ENCODE measurements at places on chromosomes 2 and 18. TPM values are rescaled to one million over a fixed set of nuclear protein-coding genes. Genes with fewer than 3 reads are reported as not detected.
A peak's percentile ranks its signal among the peaks of the same experiment; 100 is the strongest.

- no peak for DNase-seq
Measured at GRCh38 chr18:37242826-37243560, 322.6 kb downstream of the CELF4 start.

GRCh38 chr18:48795696-48796095 is 155.1 kb downstream of the SMAD7 start:
- DNase-seq = no peak

- no peak for DNase-seq
Measured at GRCh38 chr2:100887713-100888495, 68.0 kb downstream of the NPAS2 start.

DNA sequence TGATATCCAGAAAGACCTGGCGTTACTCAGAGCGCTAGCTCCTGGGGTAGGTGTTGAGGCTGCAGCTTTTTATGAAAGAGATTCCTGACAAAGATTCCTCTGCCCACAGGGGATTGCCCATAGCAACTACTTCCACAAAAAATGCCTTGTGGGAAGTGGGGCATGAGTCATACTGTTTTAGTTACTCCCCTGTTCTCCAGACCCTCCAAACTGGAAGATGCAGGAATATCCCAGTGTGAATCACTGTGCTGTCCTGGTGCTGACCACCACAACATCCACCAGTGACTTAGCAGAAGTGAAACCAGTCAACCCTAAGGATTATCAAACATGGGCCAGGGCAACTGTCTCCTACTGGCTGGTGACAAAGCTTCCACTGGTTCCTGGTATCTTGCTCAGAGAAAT is 61.8 kb downstream of the CDH2 start:
- DNase-seq = no peak

GRCh38 chr2:119721904-119722303 is 37.8 kb upstream of the PTPN4 start:
- DNase-seq = no peak

- DNase-seq = no peak
Measured at GRCh38 chr2:159168707-159169106, 117.8 kb downstream of the WDSUB1 start.

GRCh38 chr2:235897992-235898391 is 270.2 kb downstream of the GBX2 start:
- DNase-seq = no peak

DNA sequence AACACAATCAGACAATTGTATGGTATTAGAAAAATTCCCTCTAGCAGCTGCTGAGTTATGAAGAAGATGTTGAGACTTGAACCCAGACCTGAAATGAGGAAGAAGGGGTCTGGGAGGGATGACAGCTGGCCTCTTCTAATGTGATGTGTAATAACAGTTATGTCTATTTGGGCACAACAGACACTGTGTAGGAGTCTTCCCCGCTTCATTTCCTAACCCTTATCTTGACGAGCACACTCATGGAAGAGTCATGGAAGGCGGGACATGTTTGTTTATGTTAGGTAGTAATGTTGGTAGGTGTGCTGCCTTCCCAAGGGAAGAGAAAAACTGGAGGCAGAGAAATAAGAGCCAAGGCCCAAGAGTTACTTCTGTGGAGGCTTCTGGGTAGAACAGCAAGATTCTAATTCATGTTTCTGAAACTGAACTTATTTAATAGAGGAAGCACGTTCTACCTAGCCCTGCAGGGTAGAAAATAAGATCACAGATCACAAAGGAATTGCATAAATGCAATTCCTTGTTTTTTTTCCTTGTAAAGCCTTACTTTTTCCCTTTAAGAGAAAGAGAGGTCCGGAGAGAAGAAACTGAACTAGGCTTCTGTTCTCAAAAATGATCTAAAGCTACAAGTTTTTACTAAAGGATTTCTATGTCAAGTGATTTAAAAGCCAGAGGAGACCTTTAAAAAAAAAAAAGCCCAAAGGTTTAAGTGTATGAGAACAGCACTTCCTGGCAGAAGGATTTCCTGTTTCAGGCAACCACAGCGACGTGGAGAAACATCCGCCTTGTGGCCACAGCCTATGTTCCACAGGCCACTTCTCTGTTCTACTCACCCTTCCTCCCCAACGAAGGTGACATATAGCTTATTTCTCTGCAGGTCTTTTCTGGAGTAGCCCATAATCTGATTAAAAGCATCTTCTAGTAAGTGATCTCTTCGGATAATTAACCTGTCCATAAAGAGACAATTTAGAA is 68.5 kb upstream of the STK17B start:
- DNase-seq = peak; percentile 85

DNA sequence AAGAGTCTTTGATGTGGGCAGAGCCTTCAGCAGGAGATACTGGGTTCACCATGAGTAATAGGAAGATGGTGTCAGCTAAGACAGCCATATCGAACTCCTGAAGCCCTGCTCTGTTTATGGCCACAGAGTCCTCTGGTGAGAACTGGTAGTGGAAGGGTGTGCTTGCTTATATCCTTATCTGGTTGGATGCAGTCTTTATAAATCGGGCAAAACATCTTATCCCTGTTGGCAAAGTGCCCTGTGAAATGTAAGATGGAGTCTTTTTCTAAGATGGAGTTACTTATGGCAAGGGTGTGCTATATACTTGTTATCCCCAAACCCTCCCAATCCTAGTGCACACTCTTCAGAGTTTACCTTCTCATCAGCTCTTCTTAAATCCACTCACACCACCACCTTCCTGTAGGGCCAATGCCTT is 190.8 kb upstream of the PARD3B start:
- no peak for DNase-seq

GRCh38 chr2:66794551-66794950 is 359.6 kb downstream of the MEIS1 start:
- DNase-seq = no peak

GRCh38 chr2:133888621-133889219 is 320.5 kb upstream of the NCKAP5 start:
- DNase-seq = no peak

GRCh38 chr18:62959481-62959880 is 244.1 kb downstream of the PHLPP1 start:
- no peak for DNase-seq

DNA sequence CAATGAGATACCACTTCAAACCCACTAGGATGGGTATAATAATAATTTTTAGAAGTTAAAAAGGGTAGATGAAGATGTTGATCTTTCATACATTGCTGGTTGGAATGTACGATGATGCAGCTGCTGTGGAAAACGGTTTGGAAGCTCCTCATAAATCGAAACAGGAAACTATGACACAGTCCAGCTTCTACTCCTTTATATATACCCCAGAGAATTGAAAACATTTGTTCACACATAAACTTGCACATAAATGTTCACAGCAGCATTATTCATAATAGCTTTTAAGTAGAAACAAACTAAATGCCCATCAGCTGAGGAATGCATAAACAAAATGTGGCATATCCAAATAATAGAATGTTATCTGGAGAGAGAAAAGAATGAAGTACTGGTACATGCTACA is 95.0 kb downstream of the STRADB start:
- DNase-seq = no peak

GRCh38 chr2:102302458-102302857 is 8.9 kb upstream of the IL1RL1 start:
- no peak for DNase-seq

- no peak for DNase-seq
Measured at GRCh38 chr2:51813247-51813646, 781.3 kb upstream of the NRXN1 start.

GRCh38 chr18:9712611-9713010 is 4.5 kb downstream of the RAB31 start:
- DNase-seq = no peak

DNA sequence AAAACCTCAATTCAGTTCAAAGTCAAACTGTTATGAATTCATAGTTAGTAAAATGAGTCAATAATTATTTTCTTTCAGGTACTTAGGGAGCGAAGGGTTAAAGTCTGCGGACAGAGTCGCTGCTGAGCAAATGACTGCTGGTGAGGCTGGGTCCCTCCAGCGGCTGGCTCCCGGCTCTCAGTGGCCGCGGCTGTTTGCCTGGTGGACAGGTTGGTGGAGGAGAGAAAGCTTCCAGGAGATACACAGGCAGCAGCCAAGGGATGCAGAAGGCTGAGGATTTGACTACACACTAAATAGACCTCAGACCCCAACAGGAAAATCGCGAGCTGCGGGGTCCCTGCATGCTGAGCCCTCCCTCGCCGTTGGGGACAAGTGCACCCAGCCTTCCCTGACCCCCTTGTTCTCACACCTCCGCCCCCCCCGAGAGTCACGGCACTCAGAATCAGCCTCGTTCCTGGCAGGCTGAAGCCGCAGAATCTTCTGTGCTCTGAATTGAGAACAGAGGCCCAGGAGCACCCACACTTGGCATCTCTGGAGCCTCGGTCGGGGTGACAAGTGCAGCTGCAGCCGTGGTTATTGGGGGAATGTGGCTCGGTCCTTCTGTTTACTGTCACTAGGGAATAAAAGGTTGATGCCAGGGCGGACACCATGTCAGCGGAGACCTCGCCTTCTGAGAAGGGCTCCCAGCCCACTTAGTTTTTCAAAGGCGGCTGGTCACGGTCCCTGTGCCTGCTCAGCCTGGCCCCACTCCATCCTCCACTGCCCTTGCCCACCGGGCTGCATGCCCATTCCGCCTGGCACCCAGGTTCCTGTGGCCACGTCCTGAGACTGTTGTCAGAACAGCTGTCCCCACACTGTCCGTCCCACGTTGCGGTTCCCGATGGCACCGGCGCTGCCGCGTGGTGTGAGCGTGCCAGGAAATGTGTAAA is 74.0 kb downstream of the SLC66A2 start:
- DNase-seq = no peak

- peak; percentile 91 for DNase-seq
Measured at GRCh38 chr2:65129286-65129825, 550 bp downstream of the RAB1A start.

- no peak for DNase-seq
Measured at GRCh38 chr2:69709290-69709689, 32.6 kb upstream of the ANXA4 start.

GRCh38 chr2:62485761-62486438 is 20.1 kb downstream of the TMEM17 start:
- no peak for DNase-seq

GRCh38 chr18:2171840-2172625 is 399.3 kb downstream of the METTL4 start:
- no peak for DNase-seq

DNA sequence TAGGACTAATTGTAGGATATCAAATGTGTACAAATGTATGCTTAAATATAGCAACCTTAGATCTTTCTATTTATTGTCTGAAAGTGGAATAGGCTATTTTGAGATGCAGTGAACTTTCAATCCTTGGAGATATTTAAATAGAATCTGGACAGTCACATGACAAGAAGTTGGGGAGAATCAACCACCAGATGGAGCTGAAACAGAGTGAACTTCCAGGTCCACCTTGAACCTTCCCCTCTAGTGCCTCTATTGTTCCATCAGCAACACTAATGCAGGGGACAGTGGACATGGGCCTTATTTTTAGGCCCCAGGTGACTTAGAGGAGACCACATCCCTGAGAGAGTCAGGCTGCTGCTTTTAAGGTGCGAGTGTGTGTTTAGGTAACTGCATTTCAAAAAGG is 37.0 kb upstream of the CRIM1 start:
- DNase-seq = no peak

DNA sequence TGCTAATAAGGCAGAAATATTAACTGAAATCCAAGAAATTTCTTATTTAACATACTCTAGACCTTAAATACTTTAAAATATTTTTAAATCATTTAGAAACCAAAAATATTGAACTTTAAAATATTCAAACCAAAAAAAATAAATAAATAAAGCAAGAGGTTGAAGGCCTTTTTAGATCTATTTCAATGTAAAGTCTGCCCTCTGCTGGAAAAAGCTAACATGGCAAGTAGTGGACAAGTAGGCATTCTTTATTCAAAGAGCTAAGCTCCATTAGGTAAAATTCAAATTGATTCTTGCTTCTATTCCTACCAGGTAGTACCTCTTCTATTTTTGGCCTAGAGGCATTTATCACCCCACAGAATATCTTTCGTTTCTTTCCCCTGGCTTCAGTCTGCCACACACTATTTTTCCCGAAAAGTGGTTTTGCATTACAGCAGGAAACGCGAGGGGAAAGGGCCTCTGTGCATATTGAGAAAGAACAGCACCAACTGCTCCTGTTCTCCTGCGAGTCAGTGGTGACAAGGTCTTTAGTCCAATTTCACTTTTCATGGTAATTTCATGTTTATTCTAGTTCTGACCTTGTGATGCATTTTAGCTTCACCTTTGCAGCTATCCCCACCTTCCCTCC is 20.4 kb downstream of the IFIH1 start:
- no peak for DNase-seq

GRCh38 chr2:128901572-128902391 is 583.1 kb upstream of the HS6ST1 start:
- DNase-seq = peak; percentile 6

- no peak for DNase-seq
Measured at GRCh38 chr18:63762518-63762917, 12.7 kb upstream of the SERPINB7 start.

- DNase-seq = no peak
Measured at GRCh38 chr18:79339094-79339908, 56.4 kb upstream of the NFATC1 start.

DNA sequence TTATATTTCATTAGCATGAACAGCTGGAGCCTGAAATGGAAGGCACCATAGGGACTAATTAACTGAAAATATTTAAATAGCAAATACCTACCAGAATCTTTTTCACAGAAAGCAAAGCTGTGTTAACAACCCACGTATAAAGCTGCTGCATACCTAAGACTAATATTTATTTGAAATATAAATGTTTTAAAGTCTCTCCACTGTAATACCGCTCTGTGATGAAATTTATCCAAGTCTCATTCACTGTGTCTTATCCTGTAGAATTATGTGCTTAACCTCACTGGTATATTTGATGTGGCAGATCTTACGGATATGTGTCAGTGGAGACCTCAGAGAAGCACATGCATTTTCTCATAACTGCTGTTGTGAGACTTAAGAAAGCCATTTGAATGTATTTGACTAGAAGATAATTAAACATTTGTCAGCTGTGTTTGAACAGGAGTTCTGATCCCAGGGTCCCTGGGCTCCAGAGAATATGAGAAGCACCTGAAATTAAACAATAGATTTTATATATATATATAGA is 373.3 kb downstream of the ZNF804A start:
- DNase-seq = no peak

DNA sequence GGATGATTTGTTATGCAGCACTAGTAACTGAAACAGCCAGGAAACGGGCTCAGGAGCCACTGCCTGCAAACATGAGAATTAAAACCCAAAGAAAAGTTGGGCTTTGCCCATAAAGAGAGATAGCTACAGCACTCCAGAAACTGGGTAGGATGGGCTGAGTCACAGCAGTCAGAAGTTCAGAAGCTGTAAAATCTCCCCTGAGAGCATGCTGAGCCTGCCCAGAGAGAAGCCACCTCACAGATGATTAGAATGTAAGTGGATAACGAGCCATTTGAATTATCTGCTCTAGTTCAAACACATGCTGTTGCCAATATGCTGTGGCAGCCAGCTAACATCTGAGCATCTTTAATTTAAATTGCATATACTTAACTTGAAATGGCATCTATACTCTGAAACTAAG is 388.1 kb upstream of the ACVR2A start:
- DNase-seq = no peak

KCNJ3 gene
- 0.65 TPM for polyA plus RNA-seq

SMAD4 gene
- polyA plus RNA-seq = 144 TPM

ICOS gene
- polyA plus RNA-seq = 0.06 TPM

CROCC2 gene
- polyA plus RNA-seq = 1.2 TPM

SLC4A3 gene
- 13.2 TPM for polyA plus RNA-seq

CNTNAP5 gene
- polyA plus RNA-seq = 0.11 TPM

MYOM1 gene
- polyA plus RNA-seq = 2.0 TPM

SLC14A1 gene
- polyA plus RNA-seq = 2.7 TPM

SERPINB11 gene
- not detected for polyA plus RNA-seq

ASIC4 gene
- polyA plus RNA-seq = 0.37 TPM

TCF4 gene
- polyA plus RNA-seq = 128 TPM

LRP1B gene
- polyA plus RNA-seq = 0.70 TPM
